ENCODE measurements at places on chromosomes 12 and 14.

- no peak for DNase-seq
Measured at GRCh38 chr14:58639842-58640484, 2.2 kb downstream of the DACT1 start.

- DNase-seq, result no peak
Measured at GRCh38 chr12:52715416-52715815, 12.1 kb upstream of the KRT77 start.

DNA sequence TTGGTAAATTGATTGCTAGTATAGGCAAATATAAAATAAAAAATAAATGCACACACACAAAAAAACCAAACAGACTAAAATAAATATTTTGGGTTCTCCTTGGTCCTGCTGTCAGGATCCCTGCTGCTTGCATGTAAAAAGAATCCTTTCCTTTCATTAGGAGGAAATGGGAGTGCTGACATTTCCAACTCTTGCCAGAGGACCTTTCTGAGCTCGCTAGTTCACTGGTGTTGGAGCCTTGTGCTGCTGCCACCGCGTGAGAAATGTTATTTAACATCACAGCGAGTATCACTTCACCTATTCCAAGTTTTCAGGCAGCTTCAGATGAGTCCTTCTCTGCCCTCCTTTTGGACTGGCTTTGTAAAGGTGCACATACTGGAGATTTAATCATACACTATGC, 358.9 kb downstream of the NPAS3 start:
- DNase-seq, result no peak

GRCh38 chr12:6228535-6229223, 28.5 kb downstream of the CD9 start:
- DNase-seq, result no peak

GRCh38 chr14:52018252-52018651, 28.9 kb downstream of the RTRAF start:
- no peak for DNase-seq

- DNase-seq, result no peak
Measured at GRCh38 chr14:22096514-22096895, 422.9 kb upstream of the OR4E1 start.

GRCh38 chr14:90570461-90570860, 173.6 kb downstream of the CALM1 start:
- DNase-seq, result no peak

GRCh38 chr14:104582005-104582404, 2.4 kb downstream of the C14orf180 start:
- no peak for DNase-seq

DNA sequence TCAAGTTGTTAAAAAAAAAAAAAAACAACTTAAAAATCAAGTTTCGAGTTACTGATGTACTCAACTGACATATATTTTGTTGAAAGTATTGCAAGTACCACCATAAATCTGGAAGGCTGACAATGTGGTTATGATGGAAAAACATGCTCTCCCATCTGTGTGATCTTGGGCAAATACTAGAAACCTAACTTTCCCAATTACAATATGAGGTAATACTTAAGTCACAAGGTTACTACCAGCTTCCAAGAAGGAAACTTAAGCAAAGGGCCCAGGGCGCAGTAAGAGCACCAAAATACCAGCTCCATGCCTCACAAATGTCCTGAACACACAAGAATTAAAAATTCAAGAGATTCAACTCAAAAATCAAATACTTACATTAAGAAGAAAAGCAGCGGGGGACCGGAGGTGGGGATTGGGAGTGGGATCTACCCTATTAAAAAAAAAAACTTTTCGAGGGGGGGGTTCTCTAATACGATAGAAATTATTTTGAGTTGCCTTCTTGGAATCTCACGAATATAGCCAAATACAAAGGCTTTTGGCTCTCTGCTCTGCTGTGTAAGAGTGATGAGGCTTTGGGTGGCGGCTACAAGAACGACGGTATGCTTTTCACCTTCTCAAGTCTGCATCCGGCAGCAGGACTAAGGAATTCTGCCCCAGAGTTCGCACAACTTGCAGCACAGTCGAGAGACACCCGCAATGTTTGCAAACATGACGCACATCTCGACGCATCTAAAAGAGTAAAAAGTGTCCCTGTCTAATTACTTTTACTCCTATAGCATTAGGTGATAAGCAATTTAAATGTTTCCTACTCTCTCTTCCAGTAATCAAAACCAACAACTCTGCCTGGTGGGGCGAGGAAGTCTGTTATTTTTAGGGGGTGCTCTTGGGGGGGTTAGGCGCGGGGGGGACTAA, 1.1 kb downstream of the SAV1 start:
- no peak for DNase-seq

GRCh38 chr12:13404631-13405473, 208.3 kb downstream of the EMP1 start:
- no peak for DNase-seq

DNA sequence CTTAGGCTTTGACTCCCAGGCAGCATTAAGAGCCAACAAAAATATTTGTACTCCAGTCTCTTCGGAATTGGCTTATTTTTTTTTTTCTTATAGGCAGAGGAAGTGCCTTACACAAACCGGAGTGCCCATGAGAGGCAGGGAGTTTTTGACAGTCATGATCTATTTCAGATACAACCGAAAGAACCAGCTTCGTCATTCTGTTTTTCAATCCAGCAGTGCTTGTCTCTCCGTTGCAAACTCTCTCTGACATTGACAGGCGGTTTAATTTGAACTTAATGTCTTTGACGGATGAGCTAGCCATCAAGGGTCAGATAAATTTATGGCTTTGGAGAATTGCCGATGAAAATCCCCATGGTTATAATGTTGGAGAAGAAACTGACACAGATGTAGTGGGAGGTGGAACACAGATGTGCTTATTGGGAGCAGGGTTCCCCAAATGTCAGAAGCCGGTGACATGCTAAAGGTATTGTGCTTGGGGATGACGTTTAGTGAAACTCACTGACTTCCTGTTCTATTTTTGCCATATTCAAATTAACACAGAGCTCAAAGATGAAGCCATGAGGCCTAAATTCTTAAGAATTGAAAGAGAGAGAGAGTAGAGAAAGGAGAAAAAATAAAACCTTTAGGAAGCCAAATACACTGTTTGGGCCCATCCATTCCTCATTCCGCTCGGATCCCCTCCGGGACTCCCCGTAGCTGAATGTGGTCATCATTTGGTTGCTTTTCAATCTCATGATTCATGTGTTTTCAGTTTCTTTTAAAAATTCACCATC, 59.7 kb downstream of the PLXNC1 start:
- no peak for DNase-seq

GRCh38 chr12:26274441-26275312, 79.3 kb downstream of the SSPN start:
- no peak for DNase-seq

GRCh38 chr14:61607570-61608244, 87.6 kb upstream of the HIF1A start:
- no peak for DNase-seq

DNA sequence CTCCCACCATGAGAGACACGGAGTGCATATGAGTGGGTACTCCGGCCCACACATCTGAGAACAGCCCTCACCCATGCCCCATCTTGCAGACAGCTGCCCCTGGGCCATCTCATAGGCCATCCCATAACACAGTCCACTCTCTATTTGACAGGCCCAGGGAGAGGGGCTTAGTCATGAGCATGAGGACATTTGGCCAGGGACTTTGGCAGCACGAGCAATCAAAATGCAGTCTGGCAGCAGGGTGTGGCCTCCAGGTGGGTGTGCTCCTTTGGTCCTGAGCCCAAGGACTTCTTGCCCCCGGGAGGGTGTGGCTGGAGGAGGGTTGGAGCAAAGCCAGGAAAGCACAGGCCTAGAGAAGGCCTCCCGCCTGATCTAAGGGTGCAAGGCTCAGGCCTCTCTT, 25.6 kb downstream of the EMP1 start:
- DNase-seq, result no peak

Data from activated naive CD4-positive, alpha-beta T cell (primary cell).